ENCODE measurements at places on chromosomes 5 and 9. TPM values are rescaled to one million over a fixed set of nuclear protein-coding genes. Genes with fewer than 3 reads are reported as not detected.

DNA sequence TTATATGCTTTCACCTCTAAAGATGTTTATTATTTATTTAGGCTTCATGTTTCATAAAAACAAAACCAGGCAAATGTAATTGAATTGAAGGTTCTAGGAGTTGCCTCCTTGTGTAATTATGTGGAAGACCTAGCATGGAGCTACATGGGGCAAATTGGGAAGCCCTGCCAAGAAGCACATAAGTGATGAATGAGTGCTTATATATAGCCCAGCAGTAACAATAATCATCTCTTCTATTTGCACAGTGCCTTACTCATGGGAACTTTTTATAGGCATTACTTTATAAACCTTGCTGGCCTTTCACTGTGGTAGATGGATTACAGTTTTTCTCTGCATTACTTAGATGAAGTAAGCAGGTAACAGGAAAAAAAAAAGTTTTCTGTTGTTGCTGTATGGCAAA lies 40.0 kb upstream of the GRAMD2B start:
- no peak for DNase-seq

DNA sequence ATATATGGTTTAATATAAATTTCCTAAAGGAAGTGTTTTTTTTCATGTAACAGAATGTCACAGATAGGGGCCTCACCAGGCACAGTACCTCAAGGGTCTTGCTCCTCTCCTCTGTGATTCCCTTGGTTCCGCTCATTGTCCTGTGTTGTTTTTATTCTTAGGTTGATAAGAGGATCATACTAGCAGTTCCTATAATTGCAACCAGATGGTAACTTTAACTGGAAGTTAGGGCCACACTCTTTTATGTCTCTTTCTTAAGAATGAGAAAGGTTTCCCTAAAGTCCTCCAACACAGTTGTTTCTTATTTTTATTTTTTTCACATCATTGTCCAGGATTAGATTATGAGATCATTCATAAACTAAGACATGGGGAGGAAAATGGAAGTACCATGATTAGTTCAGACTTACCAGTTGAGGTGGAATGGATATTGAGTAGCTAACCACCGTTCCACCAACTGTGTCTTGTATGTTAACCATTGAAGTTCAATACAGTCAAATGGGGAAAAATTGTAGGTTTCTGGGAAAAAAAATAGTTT lies 41.1 kb downstream of the FAM174A start:
- DNase-seq = no peak

GRCh38 chr5:151075698-151076331 lies 5.0 kb downstream of the TNIP1 start:
- DNase-seq = no peak

- DNase-seq = no peak
Observed at GRCh38 chr5:1893754-1894153, 11.0 kb upstream of the IRX4 start.

DNA sequence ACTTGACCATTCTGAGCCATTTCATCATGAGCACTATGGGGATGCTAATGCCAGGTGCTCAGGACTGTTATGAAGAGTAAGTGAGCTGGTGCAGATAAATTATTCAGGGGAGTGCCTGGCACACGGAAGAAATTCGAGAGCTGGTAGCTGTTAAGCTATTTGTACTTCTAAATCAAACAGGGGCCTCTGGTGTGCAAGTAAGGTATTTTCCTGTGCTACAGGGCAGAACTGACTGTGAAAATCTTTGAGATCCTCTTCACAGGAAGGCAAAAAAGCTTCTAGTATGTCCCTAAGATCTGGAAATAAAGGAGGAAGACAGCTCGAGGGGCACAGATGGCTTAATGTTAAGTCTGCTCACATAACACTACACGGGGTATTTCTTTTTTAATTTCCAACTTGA lies 106.3 kb upstream of the SPOCK1 start:
- no peak for DNase-seq

GRCh38 chr5:52665559-52665958 lies 122.2 kb upstream of the ITGA1 start:
- no peak for DNase-seq

DNA sequence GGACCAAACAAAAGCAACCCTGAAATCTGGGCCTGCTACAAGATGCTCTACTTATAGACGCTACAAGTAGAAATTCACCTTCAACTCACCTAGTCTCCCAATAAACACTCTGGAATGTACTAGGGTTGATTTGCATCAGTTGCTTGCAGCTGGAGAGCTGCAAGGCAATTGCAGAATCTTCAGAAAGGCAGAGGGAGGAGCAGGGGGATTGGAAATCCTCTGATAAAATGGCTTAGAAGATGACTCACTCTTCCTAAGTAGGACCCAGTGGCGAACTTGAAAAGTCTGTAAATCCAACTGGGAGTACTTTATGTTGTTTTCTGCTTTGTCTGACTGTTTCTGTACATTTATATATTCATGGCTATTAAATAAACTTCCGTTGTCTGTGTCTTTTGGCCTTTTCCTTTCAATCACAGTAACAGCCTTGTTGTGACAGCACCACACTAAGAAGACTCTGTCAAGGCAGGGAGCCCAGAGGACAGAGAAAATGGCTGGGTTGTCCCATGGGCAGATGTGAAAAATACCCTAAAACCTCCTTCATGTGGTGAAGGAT lies 14.7 kb upstream of the MLLT3 start:
- DNase-seq = no peak

GRCh38 chr9:14021871-14022525 lies 291.9 kb downstream of the NFIB start:
- no peak for DNase-seq

Gene PCDHB2
- total RNA-seq = not detected

DNA sequence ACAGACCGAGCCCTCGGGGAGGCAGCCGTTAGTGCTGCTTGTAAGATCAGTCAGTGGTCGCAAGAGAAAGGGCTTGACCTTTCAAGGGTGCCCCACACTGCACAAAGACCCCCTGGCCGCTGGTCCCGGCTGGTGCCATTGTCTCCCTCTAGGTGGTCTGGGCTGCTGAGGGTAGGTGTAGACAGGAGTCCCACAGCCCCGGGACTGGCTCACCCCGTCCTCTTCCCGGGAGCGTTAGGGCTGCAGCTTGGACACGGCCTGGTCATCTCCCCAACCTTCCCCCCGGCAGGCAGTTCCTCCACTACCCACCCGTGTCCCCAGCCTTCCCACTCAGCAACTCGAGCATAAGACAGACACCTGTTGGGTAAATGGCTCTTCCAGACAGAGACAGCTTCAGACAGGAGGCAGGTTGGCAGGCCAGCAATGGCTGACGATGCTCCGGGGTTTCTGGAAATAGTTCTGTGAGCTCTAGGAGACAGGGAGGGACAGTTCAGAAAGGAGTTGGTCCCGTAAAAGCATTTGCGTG lies 15.3 kb upstream of the TMEM250 start:
- no peak for DNase-seq

Gene OSMR
- not detected for total RNA-seq

- DNase-seq = no peak
Observed at GRCh38 chr9:71795097-71795813, 26.9 kb upstream of the CEMIP2 start.

All from activated B cell treated with CpG ODN at 0.5 μM for 24 hours (primary cell).